Renal pelvis (tissue), 12 donors: ENCODE measurements at places on chromosomes 4 and X.
A peak's percentile ranks its signal among the peaks of the same experiment; 100 is the strongest.

GRCh38 chr4:178395798-178396197, 953.6 kb upstream of the AGA start:
- no peak for DNase-seq

DNA sequence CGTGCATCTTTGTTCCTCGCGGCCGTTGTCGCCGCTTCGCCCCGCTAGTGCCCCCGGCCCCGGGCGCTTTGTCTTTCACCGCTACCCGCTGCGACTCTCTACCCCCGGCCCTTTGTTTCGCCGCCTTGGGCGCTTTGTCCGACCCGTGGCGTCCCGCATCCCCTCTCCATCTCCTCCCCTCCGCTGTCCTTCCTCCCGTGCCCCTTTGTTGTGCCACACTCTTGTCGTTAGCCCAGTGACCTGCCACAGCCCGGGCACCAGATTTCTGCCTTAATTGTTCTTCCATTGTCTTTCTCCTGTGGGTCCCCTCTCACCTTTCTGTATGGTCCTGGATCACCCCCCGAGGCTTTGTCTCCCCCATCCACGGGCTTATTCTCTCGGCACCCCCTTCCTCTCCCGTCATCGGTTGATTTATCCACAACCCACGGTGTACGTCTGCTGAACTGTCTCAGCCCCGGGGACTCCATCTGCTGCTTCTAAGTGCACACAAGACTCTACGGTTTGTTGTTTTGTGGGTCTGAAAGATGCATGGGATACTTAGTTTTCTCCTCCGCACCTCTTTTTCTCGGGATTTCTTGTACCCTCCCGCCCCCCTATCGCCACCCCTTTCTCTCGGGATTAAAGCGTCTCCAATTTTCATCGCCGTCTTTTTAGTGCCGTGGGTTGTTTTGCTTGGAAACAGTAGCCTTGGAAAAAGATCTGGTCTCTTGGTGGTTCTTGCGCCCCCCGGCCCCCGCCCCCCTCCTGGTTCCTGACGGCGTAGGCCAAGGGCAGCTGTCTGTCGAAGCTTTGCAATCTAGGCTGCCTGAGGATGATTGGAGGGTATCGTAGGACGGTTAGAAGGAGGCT, 783 bp downstream of the RBPJ start:
- DNase-seq: no peak

GRCh38 chr4:114807759-114808404, 209.3 kb downstream of the UGT8 start:
- no peak for DNase-seq

- no peak for DNase-seq
Measured at GRCh38 chr4:112284166-112284565, 1.5 kb downstream of the TIFA start.

DNA sequence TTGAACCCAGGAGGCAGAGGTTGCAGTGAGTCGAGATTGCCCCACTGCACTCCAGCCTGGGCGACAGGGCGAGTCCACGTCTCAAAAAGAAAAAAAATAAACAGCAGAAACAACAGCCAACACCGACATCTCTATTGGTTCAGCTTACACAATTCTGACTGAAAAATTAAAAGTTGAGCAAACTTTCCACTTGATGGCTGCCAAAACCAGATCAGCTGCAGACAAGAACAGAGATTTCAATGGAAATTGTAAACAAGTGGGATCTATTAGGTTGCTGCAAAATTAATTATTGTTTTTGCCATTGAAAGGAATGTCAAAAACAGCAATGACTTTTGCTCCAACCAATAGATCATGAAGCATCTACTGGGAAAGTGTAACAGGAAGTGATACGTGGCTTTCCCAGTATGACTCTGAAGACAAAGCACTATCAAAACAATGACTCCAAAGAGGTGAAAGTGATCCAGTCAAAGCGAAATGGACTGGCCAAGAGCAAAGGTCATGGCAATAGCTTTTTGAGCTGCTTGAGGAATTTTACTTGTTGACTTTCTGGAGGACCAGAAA, 26.3 kb downstream of the UPF3B start:
- no peak for DNase-seq

DNA sequence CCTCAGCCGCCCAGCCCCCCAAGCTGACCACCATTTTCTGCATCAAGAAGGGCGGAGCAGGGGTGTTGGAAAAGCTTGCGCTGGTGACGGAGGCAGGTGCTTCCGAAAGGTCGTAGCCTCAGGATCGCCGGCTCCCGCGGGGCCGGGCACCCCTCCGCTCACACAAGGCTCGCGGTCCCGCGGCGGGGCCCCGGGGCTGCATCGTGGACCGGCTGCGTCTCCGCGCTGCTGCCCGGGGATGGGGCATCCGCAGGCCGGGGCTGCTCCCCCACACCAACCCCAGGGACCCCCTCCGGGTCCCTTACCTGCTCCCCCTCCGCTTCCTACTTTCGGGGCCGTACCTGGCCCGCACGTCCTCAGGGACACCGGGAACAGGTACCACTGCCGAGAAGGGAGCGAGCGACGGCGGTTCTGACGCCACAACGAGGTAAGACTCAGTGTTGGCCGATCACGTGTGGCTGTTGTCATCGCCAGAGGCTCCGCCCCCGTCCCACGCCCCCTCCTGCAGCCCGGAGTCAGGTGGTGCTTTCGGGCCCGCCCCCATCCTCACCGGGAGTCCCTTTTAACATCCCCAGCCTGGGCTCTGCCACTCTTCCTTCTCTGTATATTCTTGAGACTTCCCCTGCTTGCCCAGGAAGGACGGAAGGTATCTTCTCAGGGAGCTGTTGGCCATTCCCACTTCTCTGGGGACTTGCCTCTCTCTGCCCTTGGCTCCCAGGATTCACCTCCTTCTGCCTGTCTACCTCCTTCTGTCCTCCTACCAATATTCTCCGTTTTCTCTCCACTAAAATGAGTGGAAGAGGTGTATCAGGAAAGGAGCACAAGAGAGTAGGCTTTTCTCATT, at the start of gene BEX2:
Gene BEX2, minus strand, starts transcription at position 436 of the 844 bp plus-strand sequence. CDS start 1,014 bp downstream, outside the sequence.
- peak; percentile 72 for DNase-seq

DNA sequence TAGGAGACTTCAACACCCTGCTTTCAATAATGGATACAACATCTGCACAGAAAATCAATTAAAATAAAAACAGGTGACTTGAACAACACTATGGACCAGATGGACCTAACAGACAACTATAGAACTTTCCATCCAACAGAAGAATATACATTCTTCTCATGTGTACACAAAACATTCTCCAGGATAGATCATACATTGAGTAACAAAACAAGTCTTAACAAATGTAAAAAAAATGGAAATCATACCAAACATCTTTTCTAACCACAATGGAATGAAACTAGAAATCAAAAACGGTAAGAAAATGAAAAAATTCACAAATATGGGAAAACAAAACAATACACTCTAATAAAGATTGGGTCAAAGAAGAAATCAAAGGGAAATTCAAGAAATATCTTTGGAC, 24.7 kb downstream of the CYP2U1 start:
- DNase-seq: no peak

GRCh38 chr4:53281438-53281837, 84.4 kb downstream of the SCFD2 start:
- no peak for DNase-seq

DNA sequence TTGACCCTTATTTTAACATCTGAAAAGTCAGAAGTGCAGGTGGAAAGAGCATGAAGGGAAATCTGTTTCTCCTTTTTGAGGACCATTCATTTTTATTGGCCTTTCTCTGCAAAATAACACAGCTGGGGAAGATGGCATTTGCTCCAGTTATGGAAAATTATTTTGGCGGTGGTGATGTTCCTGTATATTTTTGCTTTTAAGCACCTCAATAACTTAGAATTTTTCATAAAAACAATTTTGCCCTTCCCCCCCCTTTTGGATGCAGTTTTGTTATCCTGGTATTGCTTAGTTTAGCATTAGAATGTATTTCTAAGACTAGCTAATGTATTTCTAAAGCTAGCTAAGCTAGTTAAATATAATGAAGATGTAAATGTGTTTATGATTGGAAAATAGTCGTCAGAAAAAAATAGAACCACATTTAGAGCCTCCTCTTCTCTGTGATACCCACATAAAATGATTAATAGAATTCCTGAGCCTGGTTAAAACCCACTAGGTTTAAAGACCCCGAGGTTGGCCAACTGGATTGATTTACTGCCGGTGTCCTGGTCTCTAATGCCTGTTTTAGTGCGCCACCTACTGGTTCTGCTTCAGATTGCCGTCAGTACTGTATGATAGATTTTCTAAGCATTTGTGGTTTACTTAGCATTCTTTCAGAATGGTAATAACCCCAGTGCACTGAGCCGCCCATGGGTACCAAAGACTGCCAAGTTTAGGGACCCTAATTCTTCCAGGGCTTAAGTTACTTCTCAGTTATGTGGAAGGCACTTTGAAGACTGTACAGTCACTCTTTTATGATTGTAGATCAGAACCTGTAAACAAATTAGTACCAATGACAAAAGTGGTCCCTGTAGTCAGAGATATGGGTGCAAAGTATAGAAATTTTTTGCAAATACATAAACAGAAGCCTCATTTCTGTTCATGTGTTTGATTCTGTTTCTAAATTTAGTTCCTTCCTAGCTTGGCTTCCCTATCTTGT, 11.4 kb downstream of the KLF3 start:
- DNase-seq: peak; percentile 89
